Head of caudate nucleus (tissue), 42 donors: ENCODE measurements at places on chromosomes 11 and 22.

- peak; percentile 78 for DNase-seq
Measured at GRCh38 chr11:47373876-47374719, 4.2 kb downstream of the SPI1 start.

GRCh38 chr11:82703796-82704195 lies 29.9 kb downstream of the FAM181B start:
- no peak for DNase-seq

GRCh38 chr22:44451016-44451415 lies 47.0 kb downstream of the RTL6 start:
- DNase-seq, result no peak

DNA sequence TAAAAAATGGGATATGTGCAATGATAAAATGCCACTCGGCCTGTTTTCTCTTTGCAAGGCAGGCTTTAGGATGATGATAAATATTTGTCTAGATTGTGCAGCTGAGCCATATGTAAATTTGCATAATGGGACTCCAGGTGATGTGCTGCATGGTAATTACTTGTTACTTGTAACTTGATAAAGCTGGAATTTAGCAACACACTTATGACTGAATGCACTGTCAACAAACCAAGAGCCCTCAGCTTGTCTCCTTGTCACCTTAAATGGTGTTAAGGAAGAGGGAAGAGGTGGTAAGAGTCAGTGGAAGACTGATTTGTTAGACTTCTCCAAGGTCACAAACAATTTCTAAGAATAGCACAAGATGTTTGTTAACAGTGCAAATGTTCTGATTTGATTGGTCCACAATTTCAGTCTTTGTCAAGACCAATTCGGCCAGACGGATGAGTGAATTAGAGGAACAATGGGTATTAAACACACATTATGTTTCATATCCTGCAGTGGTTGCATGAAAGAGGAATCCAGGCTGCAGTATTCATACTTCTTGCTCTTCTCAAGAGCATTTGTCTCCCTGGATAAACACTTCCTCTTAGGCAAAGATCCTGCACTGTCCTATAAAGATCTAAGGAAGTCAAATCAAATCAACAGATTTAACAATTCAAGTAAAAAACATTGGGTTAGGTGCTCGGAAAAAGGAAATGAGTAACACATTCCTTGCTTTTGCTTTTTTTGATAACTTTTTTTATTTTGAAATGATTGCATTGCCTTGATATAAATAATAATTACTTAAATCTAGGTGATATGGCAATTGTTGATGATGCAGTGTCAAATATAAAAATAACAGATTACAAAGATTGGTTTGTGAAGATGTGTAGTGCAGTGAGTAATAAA lies 448.3 kb upstream of the DDI1 start:
- no peak for DNase-seq

GRCh38 chr11:104134745-104135144 lies 29.2 kb downstream of the PDGFD start:
- DNase-seq, result no peak

DNA sequence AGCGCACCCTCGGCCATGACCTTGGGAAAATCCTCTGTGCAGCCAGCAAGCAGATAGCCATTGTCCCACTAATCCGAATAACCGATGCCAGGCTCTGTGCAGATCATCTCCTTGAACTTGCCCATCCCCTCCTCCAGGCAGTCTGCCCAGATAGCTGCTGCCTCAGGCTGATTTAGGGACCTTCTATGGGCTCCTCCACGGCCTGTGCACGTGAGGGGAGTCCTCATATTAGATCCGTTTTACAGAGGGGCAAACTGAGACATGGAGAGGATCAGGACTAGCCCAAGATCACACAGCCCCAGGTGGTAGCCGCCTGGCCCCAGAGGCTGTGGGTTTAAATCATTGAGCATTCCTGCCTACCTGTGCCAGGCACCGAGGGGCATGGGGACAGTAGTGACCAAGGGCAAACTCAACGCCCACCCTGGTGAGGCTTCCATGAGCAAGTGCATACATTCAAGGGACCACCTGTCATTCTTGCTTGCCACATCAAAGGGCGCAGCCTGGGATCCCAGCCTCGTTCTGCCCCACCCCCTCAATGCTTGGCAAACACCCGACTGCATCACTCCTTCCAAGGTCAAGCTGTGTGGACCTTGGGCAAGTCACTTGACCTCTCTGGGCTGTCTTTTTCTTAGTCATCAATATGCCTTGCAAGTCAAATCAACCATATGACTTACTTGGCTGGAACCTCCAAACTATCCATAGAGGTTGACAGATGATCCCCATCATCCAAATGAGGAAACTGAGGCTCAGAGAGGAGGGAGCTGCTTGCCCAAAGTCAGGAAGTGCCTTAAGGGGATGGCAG lies 131.6 kb downstream of the MN1 start:
- no peak for DNase-seq

DNA sequence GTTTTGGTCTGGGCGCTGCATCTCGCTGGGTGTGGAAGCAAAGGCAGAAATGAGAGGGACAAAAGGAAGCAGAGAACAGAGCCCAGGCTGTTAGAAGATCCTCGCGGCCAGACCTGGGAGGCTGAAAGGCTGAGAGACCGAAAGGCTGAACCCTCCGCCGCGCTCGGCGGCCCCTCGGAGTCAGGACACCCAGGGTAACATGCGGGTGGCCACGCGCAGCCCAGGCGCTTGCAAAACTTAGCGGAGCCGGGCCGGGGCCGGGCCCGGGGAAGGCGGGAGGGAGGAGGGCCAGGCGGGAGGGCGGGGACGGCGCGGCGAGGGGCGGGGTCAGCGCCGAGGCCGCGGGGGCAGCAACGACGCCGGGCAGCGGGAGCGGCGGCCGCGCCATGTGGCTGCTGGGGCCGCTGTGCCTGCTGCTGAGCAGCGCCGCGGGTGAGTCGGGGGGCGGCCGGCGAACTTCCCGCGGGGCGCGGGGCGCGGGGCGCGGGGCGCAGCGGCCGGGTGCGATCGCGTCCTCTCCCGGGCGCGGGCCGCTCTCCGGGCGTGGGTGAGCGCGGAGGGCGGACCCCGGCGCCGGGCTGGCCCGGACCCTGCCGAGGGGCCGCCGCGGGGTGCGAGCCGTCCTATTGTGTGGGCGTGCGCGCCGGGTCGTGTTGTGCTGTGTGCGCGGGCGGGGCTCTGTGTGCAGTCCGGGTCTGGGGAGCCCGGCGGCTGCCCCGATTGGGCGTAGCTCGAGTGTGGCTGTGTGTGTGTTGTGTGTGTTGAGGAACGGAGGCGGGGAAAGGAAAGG lies at the start of gene LDLRAD3:
Gene LDLRAD3 (plus strand): TSS at position 350 of the 790 bp plus-strand sequence. CDS start 37 bp downstream, at position 387.
- DNase-seq, result peak; percentile 85

DNA sequence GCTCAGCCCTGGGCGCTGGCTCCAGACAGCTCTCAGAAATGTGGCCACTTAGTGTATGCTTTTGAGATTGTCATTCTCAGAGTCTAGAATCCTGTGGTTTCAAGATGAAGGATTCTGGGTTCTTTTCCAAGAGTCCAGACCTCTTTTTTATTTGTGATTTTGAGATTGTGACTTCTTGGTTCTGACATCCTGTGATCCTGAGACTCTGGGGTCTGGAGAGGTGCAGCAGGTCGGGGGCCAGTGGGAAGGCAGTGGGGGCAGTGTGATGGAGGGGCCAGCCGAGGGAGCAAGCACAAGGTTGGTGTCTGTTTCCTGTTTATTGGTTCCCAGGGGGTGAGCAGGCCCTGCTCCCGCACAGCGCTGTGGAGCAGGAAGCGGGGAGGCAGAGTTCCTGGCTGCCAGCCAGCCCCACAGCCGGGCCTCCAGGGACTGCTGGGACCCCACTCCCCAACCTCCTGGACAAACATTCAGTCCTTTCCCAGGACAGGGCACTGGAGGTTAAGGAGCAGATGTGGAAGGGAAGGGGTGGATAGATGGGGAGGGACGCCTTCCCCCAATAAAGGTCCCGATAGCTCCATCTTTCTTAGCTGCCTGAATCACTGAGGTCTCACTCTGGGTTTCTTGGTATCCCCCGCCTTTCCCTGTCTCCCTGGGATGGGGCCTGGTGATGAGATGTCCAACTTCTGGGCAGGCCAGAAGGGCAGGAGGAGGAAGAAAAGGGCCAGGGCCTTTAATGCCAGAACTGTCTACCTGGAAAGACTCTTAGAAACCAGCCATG lies 13.7 kb downstream of the ARHGEF17 start:
- no peak for DNase-seq

- no peak for DNase-seq
Measured at GRCh38 chr11:36044636-36045035, 100.8 kb downstream of the LDLRAD3 start.

- DNase-seq, result peak; percentile 50
Measured at GRCh38 chr11:121575250-121575962, 122.6 kb upstream of the SORL1-AS1 start.

DNA sequence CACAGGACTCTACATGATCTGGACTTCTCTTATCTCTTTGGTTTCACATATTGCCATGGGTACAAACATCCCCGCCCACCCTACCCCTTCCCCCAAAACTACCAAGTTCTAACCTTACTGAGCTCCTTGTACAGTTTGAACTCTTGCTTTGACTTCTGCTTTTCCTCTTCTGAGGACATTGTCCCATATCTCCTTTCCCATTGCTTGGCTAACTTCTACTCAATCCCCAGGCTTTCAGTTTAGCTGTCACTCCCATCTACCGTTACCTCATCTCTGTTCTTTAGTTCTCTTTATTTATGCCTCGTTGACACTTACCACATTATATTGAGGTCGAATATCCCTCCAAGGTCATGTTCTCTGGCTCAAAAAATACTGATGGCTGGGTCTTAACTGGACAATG lies 393.5 kb upstream of the CADM1 start:
- DNase-seq, result no peak

- DNase-seq, result no peak
Measured at GRCh38 chr11:111652184-111652583, 49.9 kb downstream of the SIK2 start.

GRCh38 chr11:76030286-76030685 lies 176.0 kb downstream of the WNT11 start:
- no peak for DNase-seq

- no peak for DNase-seq
Measured at GRCh38 chr11:116970485-116971292, 127.5 kb downstream of the SIK3 start.

GRCh38 chr11:78763664-78764063 lies 189.0 kb upstream of the NARS2 start:
- DNase-seq, result no peak

GRCh38 chr11:65115361-65116082 lies 2.0 kb downstream of the ZNHIT2 start:
- no peak for DNase-seq

DNA sequence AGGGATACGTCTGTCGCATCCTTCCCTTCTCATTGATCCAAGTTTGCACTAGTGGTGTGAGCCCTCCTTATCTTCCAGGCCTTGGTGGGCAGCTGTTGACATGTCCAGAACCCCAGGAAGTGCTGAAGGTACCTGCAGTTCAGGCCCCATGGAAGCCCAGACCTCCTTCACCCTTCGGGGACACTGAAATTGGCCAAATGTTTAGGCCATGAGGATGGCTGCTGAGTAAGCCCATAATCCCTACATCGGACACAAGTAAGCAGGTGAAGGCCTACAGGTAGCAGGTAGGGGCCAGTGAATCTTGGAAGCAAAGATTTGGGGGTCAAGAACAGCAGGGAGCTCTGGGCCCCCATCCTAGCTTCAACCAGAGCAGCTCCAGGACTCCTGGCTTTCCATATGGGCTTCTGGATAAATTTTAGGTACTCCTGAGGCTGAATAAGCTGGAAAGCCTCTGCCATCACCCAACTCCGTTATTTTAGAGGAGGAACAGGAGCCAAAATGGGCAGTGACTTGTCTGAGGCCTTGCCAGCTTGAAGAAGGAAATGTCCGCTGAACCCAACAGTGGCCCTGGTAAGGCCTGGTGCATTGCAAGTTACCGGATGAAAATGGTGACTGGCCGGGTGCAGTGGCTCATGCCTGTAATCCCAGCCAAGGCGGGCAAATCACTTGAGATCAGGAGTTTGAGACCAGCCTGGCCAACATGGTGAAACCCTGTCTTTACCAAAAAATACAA lies 45.2 kb downstream of the MORC2 start:
- no peak for DNase-seq

DNA sequence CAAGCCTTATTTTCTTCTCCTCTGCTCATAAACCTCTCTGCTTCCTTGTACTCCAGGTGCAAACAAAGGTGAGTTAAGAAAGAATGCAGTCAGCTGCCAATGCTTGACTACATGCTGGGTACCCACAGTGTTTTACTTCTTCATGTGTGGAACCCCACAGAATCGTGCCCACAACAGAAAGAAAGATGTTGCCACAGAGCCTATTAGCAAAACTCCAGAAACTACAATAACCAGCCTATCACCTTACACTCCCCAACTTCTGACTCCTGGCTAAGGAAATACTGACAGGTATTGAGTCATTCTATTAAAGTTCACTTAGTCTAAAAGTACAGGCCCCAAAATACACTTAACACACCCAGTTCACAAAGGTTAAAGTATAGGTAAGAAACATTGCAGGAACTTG lies 56.9 kb upstream of the CCDC89 start:
- no peak for DNase-seq

DNA sequence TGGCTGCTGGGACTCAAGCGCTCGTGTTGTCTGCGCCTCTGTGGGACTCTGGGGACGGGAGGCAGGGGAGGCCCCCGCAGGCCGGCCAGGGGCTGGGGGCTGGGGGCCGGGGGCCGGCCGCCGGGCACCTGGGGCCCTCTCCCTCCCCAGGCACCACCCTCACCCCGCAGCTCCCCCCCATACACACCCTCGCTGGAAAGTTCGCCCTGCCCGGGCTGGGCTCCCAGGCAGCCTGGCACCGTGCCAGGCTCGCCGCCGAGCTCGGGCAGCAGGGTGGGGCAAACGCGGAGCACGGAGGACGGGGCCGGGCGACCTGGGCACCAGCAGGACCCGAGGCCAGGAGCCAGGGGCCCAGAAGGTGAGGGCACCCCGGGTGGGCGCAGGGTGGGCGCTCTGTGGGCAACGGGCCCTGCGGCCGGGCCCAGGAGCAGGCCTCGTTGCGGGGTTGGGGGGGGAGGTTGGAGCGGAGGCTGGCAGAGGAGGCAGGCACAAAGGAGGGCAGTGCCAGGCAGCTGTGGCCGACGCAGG lies 76.7 kb upstream of the WNT7B start:
- peak; percentile 89 for DNase-seq

DNA sequence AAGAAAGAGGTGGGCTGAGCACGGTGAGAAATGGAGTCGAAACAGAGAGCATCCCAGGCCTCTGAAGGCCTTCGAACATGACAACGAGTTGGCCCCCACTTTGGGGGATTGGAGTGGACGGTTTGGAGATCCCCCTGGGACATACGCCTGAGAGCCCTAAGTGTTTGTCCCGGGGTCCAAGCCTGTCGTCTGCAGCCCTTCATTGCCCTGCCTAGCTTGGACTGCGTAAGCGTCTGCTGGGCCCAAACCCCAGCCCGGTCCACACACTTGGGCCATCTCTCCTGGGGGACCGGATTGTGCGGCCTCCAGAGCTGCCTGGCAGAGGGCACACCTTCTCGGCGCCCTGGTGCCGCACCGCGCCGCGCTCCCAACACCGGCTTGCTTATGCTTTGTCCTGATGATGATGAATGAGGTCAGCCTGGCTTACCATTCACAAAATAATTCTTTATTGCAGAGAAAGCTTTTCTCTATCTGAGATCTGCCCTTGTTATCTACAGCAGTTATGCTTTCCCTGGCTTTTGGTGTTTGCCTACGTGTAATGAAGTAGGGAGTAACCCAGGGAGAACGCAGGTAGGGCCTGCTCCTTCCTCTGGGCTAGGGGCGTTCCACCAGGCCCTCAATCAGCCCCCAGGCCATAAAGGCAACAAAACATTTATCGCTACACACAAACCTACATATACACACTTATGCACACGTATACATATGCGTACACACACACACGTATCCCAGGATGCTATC lies 85.9 kb upstream of the PPARA start:
- peak; percentile 49 for DNase-seq

GRCh38 chr11:45250035-45250718 lies 36.0 kb downstream of the SYT13 start:
- DNase-seq, result no peak

GRCh38 chr11:122358292-122358691 lies 242.3 kb upstream of the BLID start:
- no peak for DNase-seq
